ENCODE measurements at places on chromosomes 11 and 22. TPM values are rescaled to one million over a fixed set of nuclear protein-coding genes. Genes with fewer than 3 reads are reported as not detected.

The DAGLA gene
- 5.4 TPM for total RNA-seq

The DGAT2 gene
- total RNA-seq: 0.29 TPM

The BATF2 gene
- total RNA-seq: not detected

The KRTAP5-10 gene
- 0.37 TPM for total RNA-seq

The CHRM1 gene
- total RNA-seq: not detected

The TRAPPC4 gene
- total RNA-seq: 10.0 TPM

The MN1 gene
- total RNA-seq: 9.7 TPM

The RPS19BP1 gene
- 125 TPM for total RNA-seq

The OR8A1 gene
- not detected for total RNA-seq

DNA sequence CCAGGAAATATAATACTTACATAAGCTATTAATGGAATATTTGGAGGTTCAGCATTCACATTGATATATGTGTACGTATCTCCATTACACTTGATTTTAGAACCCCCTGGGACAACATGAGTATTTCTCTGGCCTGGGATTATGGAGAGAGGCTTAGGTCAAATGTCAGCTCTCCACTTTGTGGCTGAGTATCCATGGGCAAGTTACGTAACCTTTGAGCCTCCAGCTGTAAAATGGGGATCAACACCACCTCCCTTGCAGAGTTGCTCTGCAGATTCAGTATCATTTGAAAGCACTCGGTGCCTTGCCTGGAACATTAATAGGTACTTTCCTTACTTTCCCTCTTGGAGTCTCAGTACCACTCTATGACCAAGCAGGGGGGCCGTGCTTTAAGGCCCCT is 33.2 kb downstream of the C22orf31 start:
- H3K27me3 ChIP-seq: no peaks in the 10 kb centered on the region
- H3K27ac ChIP-seq: no peak overlapping the region
- peaks cover 8% of the 10 kb centered on the region for H3K4me1 ChIP-seq
- H3K4me3 ChIP-seq: no peak overlapping the region
- no peaks in the 10 kb centered on the region for H3K36me3 ChIP-seq

GRCh38 chr11:13205486-13205885 is 72.1 kb upstream of the BMAL1 start:
- H3K4me1 ChIP-seq: no peaks in the 10 kb centered on the region
- H3K27me3 ChIP-seq: no peaks in the 10 kb centered on the region
- no peak overlapping the region for H3K4me3 ChIP-seq
- no peak overlapping the region for H3K27ac ChIP-seq
- H3K36me3 ChIP-seq: no peaks in the 10 kb centered on the region

DNA sequence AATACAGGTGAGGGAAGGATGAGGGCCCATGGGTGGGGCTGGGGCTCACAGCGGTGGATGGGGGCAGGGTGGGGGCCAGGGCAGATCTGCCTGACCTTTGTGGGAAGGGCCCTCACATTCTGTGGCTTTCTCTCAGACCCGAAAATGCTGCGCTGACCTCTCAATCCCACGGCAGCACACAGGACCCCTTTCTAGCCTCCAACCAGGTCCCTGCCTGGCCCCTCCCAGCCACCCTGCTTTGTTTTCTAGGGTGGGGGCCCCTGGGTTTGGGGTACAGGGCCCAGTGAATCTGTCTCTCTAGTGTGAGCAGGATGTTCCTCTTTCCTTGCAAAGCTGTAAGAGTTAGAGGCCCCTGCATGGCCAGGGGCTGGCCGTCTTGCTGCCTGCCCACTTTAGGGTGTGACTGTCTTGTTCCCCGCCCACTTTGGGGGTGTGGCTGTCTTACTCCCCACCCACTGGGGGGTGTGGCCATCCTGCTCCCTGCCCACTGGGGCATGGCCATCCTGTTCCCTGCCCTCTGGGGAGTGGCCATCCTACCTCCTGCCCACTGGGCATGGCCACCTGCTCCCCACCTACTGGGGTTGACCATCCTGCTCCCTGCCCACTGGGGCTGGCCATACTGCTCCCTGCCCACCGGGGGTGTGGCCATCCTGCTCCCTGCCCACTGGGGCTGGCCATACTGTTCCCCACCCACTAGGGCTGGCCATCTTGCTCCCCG is 11.5 kb downstream of the PARVG start:
- no peak overlapping the region for H3K27ac ChIP-seq
- no peak overlapping the region for H3K4me3 ChIP-seq
- DNase-seq: no peak
- H3K4me1 ChIP-seq: no peaks in the 10 kb centered on the region
- no peaks in the 10 kb centered on the region for H3K36me3 ChIP-seq
- H3K27me3 ChIP-seq: no peaks in the 10 kb centered on the region

DNA sequence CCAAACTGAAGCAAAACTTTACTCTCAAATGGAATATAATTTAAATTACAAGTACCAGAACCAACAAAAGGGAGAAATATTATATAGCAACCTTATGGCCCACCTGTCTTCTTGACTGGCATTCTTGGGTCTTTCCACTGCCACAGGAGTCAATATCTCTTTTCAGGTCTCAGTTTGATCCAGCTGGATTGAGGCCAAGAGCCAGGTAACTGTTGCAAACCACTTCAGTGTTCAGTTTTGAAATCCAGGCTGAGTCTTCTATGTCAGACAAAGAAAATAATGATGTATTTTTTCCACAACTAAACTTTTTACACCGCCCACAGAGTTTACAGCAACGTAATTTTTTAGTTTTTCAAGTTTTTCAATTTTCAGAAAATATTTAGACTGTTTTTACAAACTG is 648 bp downstream of the DLG2 start:
- H3K36me3 ChIP-seq: no peaks in the 10 kb centered on the region
- peak overlapping the region; percentile 76 for H3K4me3 ChIP-seq
- DNase-seq: no peak
- H3K27me3 ChIP-seq: no peaks in the 10 kb centered on the region
- H3K4me1 ChIP-seq: peaks cover 3% of the 10 kb centered on the region

- no peak overlapping the region for H3K27ac ChIP-seq
- H3K4me1 ChIP-seq: no peaks in the 10 kb centered on the region
- no peak for DNase-seq
- H3K27me3 ChIP-seq: no peaks in the 10 kb centered on the region
- H3K36me3 ChIP-seq: no peaks in the 10 kb centered on the region
Measured at GRCh38 chr11:2153581-2154194, 7.3 kb downstream of the INS start.

GRCh38 chr11:83006877-83007330 is 64.8 kb downstream of the RAB30 start:
- no peak overlapping the region for H3K27ac ChIP-seq
- H3K4me1 ChIP-seq: no peaks in the 10 kb centered on the region
- DNase-seq: no peak
- no peaks in the 10 kb centered on the region for H3K36me3 ChIP-seq

GRCh38 chr11:11978792-11979487 is 29.5 kb downstream of the DKK3 start:
- DNase-seq: peak; percentile 78
- peak overlapping the region; percentile 82 for H3K27ac ChIP-seq
- peaks cover 20% of the 10 kb centered on the region for H3K4me1 ChIP-seq
- H3K27me3 ChIP-seq: no peaks in the 10 kb centered on the region
- no peaks in the 10 kb centered on the region for H3K36me3 ChIP-seq

DNA sequence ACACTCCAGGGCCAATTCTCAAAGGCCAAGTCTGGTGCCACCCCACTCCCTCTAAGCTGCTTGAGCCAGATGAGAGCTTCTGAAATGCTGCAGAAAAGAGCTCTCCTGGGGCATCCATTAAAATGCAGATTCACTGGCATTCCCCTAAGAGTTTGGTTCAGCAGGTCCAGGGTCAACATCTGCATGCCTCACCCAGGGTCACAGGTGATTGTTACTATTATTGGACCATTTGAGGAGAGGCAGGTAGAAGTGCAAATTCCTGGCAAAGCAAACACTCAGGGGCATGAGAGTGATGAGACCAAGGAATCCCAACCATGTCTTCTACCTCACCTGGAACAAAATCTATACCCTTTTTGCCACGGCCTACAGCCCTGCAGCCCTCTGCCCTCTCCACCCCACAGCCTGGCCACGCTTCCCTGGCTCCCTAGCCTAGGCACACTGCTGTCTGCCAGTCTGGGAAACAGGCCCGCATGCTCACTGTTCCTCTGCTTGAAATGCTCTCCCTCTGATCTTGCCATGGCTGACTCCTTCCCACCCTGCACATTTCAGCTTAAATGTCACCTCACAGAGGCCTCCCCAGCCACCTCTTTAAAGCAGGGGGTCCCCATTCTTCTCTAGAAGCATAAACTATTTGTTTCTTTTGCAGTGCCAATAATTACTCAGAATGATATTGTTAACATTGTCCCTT is 4.4 kb upstream of the P2RX6 start:
- no peak overlapping the region for H3K4me3 ChIP-seq
- H3K36me3 ChIP-seq: no peaks in the 10 kb centered on the region
- H3K27me3 ChIP-seq: no peaks in the 10 kb centered on the region
- no peak overlapping the region for H3K27ac ChIP-seq

GRCh38 chr11:39174965-39175364 is 2284.5 kb downstream of the LRRC4C start:
- H3K4me1 ChIP-seq: no peaks in the 10 kb centered on the region
- no peaks in the 10 kb centered on the region for H3K36me3 ChIP-seq
- no peak overlapping the region for H3K27ac ChIP-seq
- H3K27me3 ChIP-seq: peaks cover 3% of the 10 kb centered on the region
- no peak for DNase-seq
- H3K4me3 ChIP-seq: no peak overlapping the region

DNA sequence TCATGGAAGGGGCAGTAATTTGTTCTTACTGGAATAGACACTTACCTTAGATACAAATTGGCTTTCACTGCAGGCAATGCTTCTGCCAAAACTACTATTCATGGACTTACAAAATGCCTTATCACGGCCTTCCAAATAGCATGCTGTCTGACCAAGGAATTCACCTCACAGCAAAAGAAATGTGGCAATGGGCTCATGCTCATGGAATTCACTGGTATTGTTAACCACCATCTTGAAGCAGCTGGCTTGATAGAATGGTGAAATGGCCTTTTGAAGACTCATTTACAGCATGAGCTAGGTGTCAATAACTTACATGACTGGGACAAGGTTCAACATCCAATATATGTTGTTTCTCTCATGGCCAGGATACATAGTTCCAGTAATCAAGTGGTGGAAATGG is 21.9 kb downstream of the OR5B21 start:
- no peak overlapping the region for H3K4me3 ChIP-seq
- no peak for DNase-seq
- no peaks in the 10 kb centered on the region for H3K27me3 ChIP-seq
- no peaks in the 10 kb centered on the region for H3K4me1 ChIP-seq
- no peak overlapping the region for H3K27ac ChIP-seq

DNA sequence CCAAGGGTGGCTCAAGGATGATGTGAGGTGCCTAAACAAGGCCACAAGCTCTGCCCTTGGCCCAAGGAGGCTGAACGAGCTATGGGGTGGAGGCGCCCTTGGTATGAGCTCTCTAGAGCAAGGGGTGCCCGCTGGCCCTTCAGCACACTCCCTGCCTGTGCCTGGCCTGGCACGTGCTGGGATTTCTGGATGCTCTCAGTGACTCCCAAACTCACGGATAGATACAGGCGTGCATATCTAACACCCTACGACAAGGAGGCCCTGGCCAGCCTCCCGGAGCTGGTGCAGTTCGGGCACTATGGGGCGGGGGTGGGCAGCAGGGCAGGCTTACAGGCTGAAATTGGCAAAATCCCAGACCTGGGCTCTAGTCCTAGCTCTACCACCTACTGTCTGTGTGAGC is 30.6 kb downstream of the SCUBE1 start:
- H3K36me3 ChIP-seq: no peaks in the 10 kb centered on the region
- H3K4me3 ChIP-seq: no peak overlapping the region
- no peak overlapping the region for H3K27ac ChIP-seq
- no peaks in the 10 kb centered on the region for H3K27me3 ChIP-seq

- peak overlapping the region; percentile 20 for H3K27ac ChIP-seq
- H3K36me3 ChIP-seq: no peaks in the 10 kb centered on the region
- no peaks in the 10 kb centered on the region for H3K27me3 ChIP-seq
Measured at GRCh38 chr11:128424851-128425285, 162.5 kb downstream of the ETS1 start.

DNA sequence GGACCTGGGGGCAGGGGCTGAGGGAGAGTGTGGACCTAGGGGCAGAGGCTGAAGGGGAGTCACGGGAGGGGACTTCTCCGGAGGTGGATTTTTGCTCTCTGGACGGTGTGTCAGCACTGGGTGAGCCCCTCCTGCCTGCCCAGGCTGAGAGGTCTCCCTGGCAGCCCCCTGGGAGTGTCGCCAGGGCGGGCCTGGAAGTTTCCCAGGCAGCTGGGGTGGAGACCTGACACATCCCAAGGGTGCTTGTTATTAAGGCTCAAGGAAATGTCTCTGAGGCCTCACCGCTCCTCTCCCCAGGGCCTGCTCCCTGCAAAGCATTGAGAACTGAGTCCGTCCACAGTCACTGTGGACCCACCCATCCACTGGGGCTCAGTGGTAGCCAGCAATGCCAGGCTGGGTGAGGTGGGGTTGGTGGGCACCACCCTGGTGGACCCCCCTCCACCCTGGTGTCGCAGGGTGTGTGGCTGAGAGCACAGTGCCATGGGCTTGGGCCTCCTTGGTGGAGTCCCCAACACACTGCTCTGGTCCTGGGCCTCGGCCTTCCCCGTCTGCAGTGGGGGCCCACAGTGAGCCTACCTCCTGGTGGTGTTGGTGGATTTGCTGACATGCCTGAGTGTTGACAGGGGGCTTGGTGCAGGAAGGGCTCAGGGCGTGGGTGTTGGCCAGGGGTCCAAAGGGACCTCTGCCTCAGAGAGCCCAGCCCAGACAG is 2.5 kb downstream of the CD81 start:
- no peaks in the 10 kb centered on the region for H3K27me3 ChIP-seq
- peak; percentile 29 for DNase-seq
- H3K27ac ChIP-seq: peak overlapping the region; percentile 99
- peak overlapping the region; percentile 77 for H3K4me3 ChIP-seq

- H3K4me1 ChIP-seq: no peaks in the 10 kb centered on the region
- no peaks in the 10 kb centered on the region for H3K27me3 ChIP-seq
- no peak overlapping the region for H3K4me3 ChIP-seq
- H3K27ac ChIP-seq: no peak overlapping the region
- H3K36me3 ChIP-seq: no peaks in the 10 kb centered on the region
Measured at GRCh38 chr22:39805117-39805516, 88.4 kb downstream of the ENTHD1 start.

DNA sequence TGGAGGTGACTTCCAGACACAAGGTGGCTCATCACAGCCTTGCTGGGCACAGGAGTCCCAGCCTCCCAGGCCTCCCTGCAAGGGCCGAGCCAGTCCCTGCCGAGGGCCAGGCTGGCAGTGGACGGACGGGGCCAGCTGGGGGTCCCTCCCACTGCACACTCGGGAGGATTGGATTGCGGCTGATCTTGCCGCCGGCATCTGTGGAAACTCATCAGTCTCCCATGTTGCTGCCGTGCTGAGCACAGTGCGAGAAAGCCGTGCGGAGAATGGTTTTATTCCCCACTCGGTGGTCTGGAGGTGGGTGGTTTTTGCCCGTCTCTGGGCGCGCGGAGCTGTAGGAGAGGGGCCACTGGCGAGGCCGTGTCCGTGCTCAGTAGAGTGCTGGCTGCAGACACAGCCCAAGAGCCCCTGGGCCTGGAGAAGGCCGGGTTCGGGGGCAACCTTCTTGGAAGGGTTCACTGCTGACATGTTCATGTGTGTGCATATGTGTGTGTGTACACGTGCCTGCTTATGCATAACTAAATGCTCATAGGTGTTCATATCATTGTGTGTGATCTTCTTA is 1246.4 kb downstream of the BRD1 start:
- no peak overlapping the region for H3K27ac ChIP-seq
- H3K4me3 ChIP-seq: no peak overlapping the region
- DNase-seq: no peak
- H3K27me3 ChIP-seq: no peaks in the 10 kb centered on the region
- no peaks in the 10 kb centered on the region for H3K4me1 ChIP-seq

- no peak for DNase-seq
- no peaks in the 10 kb centered on the region for H3K27me3 ChIP-seq
Measured at GRCh38 chr22:44968736-44969135, 41.1 kb downstream of the PHF21B start.

Data from uterus (tissue), 4 donors.